Uterus (tissue), 4 donors: ENCODE measurements at places on chromosomes 5 and 9. TPM values are rescaled to one million over a fixed set of nuclear protein-coding genes. Genes with fewer than 3 reads are reported as not detected.

PIGO gene
- 2.8 TPM for total RNA-seq

AQP7 gene
- 2.1 TPM for total RNA-seq

ANKRD18A gene
- not detected for total RNA-seq

MACROH2A1 gene
- total RNA-seq = 200 TPM

GABRA6 gene
- not detected for total RNA-seq

LOX gene
- total RNA-seq = 78.3 TPM

UAP1L1 gene
- 3.0 TPM for total RNA-seq

CMBL gene
- total RNA-seq = 15.5 TPM

TCOF1 gene
- 21.4 TPM for total RNA-seq

CYFIP2 gene
- 12.4 TPM for total RNA-seq

GPX8 gene
- total RNA-seq = 10.6 TPM

PHF24 gene
- total RNA-seq = 0.85 TPM

ZNF366 gene
- 0.29 TPM for total RNA-seq

VDAC1 gene
- 19.4 TPM for total RNA-seq

MSX2 gene
- not detected for total RNA-seq

RAB3C gene
- 2.1 TPM for total RNA-seq

GGTA1 gene
- 0.77 TPM for total RNA-seq
